ENCODE measurements at places on chromosomes 3 and 15.

- no peak for DNase-seq
These were observed at the start of gene THPO for GRCh38 chr3:184377882-184378445. THPO (minus strand) TSS chr3:184378207; CDS start chr3:184376259, 1,948 bp downstream.

- no peak for DNase-seq
These were observed 231.0 kb upstream of the WNT5A start for GRCh38 chr3:55718074-55718473.

DNA sequence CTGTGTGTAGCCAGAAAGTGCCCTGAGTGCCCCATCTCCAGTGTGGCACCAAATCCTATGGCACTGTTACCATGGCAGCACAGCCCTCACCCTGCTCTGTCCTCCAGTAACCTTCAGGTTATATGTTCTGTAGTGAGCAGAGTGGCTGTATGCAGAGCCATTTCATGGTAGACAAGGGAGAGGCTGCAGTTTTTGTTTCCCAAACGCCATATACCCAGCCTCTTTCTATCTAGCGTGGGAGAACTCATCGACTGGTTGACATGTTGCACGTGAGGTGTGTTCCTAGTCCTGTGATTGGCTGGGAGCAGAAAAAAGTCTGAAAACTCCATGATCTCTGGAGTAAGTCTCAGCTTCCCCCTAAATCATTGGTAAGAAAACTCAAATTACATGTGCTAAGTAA is 2.0 kb downstream of the SIDT1 start:
- DNase-seq: no peak

DNA sequence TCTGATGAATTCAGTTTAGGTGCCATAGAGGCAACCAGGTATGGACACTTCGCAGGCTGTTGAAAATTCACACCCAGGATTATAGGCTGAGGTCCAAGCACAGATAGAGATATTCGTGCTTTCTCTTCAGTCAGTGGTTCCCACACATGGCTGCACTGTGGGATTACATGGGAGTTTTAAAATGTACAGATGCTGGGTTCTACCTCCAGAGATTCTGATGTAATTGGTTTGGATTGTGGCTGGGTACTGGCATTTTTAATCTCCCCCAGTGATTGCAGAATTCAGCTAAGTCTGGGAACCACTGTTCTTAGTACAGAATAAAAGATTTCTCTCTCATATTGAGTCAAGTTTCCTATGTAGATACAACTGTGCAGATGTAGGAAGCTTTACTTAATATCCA is 91.6 kb downstream of the FOXB1 start:
- DNase-seq: no peak

DNA sequence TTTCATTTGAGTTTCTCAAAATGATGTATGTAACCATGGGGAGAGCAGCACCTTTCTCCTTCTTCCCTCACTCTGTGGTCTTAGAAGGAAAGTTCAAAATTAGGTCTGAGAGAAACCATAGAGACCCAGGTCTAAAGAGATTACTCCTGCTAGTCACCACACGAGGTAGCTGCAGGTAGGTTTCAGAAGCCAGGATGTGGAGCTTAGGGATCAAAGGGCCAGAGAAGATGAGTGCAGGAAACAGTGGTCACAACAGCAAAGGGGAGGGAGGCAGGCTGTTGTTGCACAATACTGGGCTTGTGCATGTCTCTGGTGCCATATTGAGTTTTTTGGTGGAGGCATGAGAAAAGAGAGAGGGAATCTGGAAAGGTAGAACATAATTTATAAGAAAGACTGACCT is 583.6 kb downstream of the AGBL1 start:
- DNase-seq: no peak

- no peak for DNase-seq
These were observed 84.5 kb downstream of the WDR76 start for GRCh38 chr15:43911235-43911781.

DNA sequence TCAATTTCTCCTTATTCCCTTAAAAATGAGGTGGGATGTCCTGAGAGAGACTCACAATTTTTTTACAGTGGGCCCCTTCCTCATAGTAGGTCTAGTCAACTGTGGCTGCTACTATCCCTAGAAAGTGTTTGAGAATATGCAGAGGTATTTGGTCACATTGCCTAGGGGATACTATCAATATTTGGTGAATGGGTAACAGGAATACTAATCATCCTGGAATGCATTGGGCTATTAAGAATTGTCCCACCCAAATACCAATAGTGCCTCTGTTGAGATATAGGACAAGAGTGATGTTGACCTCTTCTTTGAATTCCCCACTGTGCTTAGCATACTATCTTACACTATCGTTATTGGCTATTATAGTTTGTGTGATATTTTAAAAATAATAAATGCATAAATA is 389.4 kb downstream of the DIPK2A start:
- DNase-seq: no peak

GRCh38 chr3:8282541-8283165 is 219.0 kb upstream of the LMCD1 start:
- no peak for DNase-seq
